Adrenal gland (tissue), 19 donors: ENCODE measurements at places on chromosomes 5 and 9. TPM values are rescaled to one million over a fixed set of nuclear protein-coding genes. Genes with fewer than 3 reads are reported as not detected.

- H3K4me1 ChIP-seq, result no peaks in the 10 kb centered on the region
- no peak overlapping the region for H3K4me3 ChIP-seq
- no peaks in the 10 kb centered on the region for H3K27me3 ChIP-seq
- no peaks in the 10 kb centered on the region for H3K36me3 ChIP-seq
- DNase-seq, result no peak
Measured at GRCh38 chr5:44294516-44294915, 94.7 kb downstream of the FGF10 start.

DNA sequence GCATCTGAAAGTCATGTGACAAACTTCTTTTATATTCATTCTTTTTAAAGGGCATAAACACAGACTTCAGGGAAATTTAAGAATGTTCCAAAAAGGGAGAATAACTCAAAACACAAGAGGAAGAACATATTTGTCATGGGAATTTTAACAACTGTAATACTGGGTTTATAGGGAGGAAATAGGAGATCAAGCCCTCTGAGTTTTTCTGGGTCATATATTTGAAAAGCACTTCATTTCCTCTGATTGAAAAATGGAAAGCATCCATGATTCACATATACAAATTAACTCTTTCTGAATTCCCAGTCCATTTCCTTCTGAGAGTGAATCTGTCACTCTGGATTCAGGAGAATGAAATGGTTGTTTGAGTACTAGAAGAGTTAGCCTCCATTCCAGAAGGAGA is 26.8 kb downstream of the LURAP1L start:
- H3K36me3 ChIP-seq, result no peaks in the 10 kb centered on the region
- no peak overlapping the region for H3K4me3 ChIP-seq
- no peak for DNase-seq
- H3K27ac ChIP-seq, result no peak overlapping the region
- no peaks in the 10 kb centered on the region for H3K27me3 ChIP-seq

DNA sequence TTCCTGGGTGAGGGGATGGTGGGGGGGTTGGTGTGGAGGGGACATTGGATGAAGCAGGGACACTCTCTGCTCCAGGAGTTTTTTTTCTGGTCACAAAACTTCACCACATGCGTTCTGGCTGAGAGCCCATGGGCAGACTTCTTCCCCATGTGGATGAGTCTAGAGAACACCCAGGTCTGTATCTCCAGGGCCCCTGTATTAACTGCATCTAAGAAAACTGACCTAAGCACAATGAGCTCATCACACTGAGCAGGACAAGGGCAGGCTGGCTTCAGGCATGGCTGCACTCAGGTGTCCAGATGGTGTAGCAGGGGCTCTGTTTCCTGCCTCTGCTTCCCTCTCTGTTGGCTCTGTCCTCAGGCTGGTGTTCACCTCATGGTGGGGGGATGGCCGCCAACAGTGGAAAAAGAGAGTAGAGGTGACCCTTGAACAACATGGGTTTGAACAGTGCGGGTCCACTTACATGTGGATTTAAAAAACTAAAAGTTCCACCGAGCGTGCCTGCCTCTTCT is 85.3 kb upstream of the STC2 start:
- H3K27ac ChIP-seq, result no peak overlapping the region
- H3K36me3 ChIP-seq, result no peaks in the 10 kb centered on the region
- peaks cover 5% of the 10 kb centered on the region for H3K27me3 ChIP-seq
- DNase-seq, result no peak
- H3K4me1 ChIP-seq, result no peaks in the 10 kb centered on the region

DNA sequence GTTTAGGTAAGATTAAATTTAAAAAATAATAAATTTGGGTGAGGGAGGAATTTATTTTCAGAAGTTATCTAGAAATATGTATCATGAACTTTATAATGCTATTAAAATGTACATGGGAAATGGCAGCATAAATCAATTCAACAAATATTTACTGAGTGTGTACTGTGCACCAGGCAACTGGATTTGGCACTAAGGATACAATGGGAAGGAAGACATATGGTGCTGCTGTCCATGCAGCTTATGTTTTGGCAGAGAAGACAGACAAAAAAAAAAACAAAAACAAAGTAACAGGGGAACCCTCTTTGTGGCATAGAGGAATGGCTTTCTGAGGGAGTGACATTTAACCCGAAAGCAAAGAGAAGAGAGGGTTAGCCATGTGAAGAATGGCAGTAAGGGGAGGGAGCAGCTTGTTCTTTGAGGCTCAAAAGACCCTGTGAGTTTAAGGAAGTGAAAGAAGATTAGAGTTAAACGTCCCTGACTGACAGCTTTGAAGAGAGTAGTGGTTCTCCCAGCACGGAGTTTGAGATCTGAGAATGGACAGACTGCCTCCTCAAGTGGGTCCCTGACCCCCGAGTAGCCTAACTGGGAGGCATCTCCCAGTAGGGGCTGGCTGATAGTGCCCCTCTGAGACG is 23.9 kb downstream of the CNTRL start:
- no peaks in the 10 kb centered on the region for H3K4me1 ChIP-seq
- no peaks in the 10 kb centered on the region for H3K36me3 ChIP-seq
- DNase-seq, result no peak
- H3K4me3 ChIP-seq, result no peak overlapping the region

The CDC20B gene
- total RNA-seq, result not detected

The STPG3 gene
- total RNA-seq, result 3.1 TPM

The SERF1A gene
- total RNA-seq, result 6.7 TPM
